H1 (cell line): ENCODE measurements at places on chromosomes 3 and 15.

DNA sequence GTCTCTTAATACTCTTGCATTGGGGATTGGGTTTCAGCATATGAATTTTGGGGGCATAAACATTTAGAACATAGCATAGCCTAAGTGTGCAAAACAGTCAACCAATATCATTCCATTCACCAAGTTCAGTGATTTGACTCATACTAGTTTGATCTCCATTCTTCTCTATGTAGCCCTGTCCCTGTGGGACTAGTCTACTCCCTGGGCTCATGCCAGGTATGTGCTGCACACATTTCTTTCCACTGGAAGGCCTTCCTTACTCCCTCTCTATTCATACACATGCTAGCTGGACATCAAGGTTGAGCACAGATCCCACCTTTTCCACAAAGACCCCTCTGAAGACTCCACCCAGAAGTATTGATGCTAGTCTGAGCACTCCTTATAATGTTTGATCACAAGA is 5.1 kb downstream of the ZDHHC23 start:
- no peak for DNase-seq

DNA sequence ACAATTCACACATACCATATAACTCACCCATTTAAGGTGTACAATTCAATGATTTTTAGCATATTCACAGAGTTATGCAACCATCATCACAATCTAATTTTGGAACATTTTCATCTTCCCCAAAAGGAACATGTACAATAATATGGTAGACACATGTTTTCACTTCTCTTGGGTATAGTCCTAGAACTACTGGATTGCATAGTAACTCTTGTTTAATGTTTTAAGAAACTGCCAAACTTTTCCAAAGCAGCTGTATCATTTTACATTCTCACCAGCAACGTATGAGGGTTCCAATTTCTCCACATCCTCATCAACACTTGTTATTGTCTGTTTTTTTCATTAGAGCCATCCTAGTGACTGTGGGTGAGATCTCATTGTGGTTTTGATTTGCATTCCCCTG is 14.3 kb downstream of the BNC1 start:
- no peak for DNase-seq

DNA sequence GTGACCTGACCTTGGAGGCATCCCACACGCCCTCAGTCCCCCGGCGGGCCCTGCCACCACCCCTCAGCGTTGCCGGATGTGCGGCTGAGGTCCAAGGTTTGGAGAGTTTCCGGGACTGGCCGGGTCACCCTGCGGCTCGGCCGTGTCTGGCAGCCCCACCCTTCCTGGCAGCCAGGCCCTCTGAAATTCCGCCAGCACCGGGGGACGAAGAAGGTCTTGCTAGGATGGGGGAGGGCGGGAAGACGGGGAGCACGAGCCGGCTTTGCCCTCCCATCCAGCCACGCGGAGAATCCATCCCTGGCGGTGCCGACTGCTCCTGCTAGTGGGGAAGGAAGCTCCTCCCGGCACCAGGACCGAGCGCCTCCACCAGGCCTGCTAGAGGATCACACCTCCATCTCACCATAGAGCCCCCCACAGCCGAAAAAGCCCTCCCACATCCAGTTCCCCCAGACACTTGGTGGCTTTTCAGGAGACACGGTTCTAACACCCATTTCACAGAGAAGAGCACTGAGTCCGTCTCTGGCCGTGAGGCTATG is 81.5 kb downstream of the CPN2 start:
- DNase-seq = peak; percentile 79

- no peak for DNase-seq
These were observed 432.3 kb upstream of the ARRDC4 start for GRCh38 chr15:97528238-97528637.

GRCh38 chr15:38182900-38183299 is 69.7 kb upstream of the SPRED1 start:
- no peak for DNase-seq

DNA sequence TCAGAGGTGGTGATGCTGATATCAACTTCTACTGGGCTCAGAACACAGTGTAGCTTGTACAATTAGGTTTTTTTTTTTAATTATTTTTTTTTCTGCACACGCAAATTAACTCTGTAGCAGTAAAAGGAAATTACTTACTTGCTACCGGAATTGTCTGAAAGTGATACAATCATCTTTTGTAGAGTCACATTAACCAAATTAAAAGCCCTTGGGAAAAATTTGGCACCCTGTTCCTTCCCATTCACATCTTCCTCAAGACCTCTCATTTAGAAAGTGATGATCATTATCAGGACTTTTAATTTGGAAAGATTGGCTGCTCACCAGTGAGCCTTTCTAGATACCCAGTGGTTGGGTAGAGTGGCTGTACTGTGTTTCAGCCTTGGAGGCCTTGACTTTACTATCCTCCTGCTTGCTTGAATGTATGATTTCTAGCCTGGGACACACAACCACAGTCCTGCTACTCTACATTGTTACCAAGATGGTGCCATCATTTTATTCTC is 158.3 kb downstream of the ECT2 start:
- DNase-seq = no peak

- no peak for DNase-seq
These were observed 14.7 kb upstream of the PIK3CB start for GRCh38 chr3:138849222-138849940.
